Stimulated activated CD8-positive, alpha-beta memory T cell treated with anti-CD3 and anti-CD28 coated beads, Interleukin-4, amount 100 ng/mL, for 1 hour (primary cell): ENCODE measurements at places on chromosomes 7 and 10.

- DNase-seq, result no peak
These were observed 292.1 kb upstream of the IGFBP3 start for GRCh38 chr7:46213154-46213537.

DNA sequence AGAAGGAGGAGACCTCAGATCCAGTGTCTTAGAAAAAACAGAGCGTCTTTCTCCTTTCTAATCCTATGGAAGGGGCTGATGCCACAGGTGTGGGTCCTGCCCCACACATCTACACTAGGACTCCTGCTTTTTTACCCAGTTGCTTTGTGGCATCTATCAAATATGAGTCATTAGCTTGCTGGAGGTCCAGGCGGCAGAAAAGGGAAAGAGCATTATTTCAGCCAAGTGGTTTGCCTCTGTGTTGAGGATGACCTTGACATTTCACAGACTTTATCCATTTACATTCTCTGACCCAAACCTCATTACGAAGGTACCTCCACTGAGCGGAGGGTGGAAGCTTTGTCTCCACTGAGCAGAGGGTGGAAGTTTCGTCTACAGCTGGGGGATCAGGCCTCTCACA is 308.4 kb upstream of the KLF6 start:
- DNase-seq, result no peak

DNA sequence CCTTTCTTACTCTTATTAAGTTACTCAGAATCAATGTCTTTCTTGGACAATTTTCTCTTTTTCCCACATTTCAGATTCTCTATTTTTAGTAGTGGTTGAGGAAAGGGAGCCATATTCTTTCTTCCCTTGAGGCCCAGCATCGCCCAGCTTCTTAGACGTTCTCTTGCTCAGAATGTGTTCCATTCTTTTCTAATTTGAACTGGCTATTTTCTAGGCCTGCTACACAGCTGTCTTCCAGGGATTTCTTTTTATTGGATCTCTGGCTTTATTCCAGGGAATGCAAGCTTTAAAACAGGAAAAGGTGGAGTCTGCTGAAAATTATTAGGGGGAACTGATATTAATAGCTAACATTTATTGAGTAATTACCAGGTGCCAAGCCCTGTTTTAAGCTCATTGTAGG is 58.3 kb downstream of the WIPF3 start:
- DNase-seq, result no peak

DNA sequence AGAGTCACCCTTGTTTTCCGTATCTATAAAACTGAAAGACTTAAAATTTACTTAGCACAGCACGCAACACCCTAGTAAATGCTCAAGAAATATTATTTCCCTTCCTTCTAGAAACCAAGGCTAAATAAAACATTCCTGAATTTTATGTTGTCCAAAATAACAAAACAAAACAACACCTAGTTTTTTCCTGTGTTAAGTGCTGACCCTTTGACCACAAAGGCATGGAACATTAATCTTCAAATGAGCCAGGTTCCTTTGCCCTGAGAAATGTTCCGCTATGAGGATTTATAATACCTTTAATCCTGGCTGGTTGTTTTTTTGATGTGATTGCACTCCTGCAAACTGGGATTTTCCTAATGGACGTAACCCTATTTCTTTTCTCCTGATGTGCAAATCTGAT is 29.0 kb upstream of the DGKI start:
- DNase-seq, result no peak

GRCh38 chr10:129972966-129973673 is 9.0 kb upstream of the EBF3 start:
- DNase-seq, result no peak

DNA sequence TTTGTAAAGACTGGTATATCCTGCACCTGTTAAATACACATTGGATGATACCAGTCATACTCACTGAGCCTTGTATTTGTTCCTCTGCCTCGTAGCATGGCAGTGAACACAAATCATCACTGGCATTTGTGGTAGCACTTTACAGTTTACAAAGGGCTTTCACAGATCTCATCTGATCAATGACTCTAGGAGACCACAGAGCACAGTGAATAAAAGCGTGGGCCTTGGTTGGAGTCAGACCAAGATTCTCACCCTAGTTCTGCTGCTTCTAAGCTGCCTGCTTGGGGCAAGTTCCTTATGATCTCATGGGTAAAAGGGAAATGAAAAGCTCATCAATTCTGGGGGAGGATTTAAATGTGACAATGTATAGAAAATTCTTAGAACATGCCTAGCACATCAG is 129.9 kb upstream of the AGK start:
- DNase-seq, result no peak

DNA sequence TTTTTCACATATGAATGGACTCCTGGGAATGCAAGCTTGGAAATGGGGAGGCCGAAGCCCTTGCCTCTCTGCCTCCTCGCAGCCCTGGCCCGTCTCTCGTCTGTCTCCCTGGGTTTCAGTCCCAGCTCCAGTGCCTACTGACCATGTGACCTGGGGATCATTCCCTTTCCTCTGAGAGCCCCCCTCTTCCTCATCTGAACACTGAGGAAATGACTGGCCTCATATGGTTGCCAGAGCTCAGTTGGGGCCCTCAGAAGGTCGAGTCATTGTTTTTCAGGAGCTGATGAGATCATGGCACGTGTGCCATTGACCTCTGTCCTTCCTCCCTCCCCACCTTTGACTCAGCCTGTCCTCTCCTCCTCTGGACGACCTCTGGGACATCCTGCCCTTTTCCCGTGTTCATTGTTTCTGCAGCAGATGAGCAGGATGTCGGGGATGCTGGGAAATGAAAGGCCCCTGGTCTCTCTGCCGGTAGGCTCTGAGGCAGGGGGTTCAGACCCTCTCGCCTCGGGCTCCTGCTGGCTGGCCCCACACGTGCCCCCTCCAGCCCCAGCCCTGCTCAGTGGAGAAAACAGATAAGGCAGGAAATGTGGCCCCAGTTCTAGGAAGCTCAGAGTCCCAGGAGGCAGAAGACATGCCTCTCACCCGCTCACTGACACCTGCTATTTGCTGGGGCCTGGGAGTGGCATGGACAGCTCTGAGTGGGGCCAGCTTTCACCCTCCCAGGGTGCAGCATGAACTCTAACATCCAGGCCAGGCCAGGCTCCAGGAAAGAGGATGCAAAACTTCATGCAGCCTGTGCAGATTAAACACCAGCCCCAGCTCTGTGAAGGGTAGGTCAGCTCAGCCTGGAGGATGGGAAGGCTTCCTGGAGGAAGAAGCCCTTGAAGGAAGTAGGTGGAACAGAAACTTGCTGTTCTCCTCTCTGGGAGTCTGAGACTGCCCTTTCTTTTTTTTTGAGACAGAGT is 8.3 kb upstream of the PPP1R35 start:
- no peak for DNase-seq

DNA sequence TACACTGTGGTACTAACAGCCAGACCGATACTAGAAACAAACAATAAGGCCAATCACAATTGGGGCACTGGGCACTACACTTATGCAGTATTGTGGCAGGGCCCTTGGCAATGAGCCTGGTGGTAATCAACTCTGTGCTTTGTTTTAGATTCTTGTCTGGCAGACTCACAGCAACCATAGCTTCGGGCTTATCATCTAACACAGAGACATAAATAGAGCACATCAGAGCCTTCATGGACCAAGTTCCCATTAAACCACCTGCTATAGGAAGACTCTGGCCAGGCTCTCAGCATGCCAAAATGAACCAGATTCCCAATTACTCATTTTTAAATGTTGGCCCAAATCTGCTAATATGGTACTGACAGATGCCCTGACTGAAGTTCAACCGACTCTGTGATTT is 218.6 kb downstream of the DGKI start:
- no peak for DNase-seq

DNA sequence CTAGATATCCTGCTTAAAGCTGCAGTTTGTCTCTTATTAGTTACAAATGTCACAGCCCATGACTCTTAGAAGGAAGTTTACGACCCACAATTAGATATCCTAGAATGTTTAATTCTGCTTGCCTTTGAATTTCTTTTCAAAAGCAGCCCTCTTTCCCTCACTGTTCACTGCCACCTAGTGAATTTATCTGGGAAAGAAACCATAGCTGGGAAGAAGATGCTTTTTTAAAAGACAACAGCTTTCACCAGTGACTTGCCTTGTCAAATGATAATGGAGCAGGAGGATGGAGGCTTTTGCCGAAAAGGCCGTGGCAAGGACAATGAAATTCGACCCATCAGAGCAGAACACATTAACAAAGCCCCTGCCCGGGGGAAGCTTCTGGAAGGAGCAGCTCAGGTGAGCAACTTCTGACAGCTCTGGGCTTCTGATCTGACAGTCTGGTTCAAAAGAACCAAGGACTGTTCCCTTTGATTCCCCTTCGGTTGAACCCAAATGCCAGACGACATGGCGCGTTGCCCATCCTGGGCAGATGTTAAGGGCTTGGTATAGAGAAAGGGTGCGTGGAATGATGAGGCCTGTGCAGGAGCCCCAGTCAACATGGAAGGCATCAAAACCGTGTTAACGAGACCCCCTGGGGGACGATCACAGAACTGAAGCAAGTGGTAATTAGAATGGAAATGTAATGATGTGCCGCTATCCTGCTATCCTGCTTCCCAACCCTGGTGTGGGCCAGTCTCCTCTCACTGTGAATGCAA is 236.8 kb downstream of the FRMD4A start:
- no peak for DNase-seq

DNA sequence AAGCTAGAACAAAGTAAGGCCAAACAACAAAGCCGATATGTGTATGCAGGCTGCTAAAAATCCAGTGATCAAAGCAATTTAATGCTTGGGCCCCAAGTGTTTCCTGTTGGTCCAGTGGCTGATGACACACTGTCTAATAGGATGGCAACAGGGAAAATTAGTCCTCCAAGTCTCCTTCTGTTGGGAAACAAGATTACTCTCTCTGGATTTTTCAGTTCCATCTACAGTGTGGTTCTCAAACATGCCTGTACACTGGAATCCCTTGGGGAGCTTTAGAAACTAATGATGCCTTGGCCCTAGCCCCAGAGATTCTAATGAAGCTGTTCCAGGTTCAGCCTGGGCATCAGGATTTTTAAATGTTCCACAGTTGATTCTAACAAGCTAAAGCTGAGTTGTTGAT is 198.7 kb downstream of the AHR start:
- no peak for DNase-seq

DNA sequence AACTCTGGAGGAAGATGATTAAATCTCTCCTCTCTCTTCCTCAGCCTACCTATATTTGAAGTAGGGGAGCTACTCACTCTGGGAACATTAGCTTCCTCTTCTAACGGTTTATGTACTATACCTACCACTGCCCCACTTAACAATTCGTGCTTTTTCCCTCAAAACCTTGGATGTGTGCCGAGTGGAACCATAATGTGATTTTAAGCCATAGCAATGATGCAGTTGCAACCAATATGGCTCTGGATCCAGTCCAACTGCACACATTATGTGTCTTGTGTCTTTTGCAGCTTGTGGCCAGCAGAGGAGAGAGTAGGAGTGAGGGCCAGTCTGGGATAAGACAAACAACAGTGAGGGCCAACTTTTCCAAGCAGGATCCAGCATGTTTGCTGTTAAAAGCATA is 170.7 kb downstream of the GATA3 start:
- DNase-seq, result no peak

DNA sequence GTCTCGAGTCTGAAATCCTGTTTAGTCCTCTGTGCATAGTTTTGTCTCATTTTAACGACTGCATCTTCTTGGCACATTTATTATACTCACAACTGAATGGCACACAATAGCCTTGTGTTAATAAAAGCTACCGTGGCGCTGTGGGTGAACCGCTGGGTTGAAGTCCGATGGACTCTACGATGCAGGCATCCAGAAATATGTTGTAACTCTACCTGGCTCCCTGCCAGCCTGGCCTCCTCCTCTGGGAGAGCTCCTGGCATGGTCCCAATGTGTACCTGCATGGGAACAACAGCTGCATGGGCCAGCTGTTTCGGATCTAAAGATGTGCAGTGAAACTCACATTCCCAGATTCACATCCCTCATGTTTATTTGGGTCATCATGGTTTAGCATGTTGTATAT is 3.7 kb upstream of the DPYSL4 start:
- no peak for DNase-seq

DNA sequence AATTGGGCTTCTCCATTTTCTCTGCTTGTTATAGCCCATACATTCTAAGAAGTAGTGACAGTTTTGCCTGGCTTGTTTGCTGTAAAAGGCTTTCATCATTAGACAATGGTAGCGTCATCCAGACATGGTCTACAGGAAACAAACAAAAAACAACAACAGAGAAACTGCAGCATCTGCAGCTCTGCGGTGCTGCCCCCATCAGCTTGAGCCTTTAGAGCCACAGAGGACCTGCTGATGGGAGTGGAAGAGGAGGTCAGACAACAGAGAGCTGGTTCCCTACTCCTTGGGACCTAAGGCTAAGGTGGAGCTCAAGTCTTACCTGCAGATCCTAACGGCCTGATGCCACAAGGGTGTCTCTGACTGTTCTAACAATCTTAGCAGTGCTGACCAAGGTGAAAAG is 3.1 kb downstream of the INA start:
- no peak for DNase-seq

DNA sequence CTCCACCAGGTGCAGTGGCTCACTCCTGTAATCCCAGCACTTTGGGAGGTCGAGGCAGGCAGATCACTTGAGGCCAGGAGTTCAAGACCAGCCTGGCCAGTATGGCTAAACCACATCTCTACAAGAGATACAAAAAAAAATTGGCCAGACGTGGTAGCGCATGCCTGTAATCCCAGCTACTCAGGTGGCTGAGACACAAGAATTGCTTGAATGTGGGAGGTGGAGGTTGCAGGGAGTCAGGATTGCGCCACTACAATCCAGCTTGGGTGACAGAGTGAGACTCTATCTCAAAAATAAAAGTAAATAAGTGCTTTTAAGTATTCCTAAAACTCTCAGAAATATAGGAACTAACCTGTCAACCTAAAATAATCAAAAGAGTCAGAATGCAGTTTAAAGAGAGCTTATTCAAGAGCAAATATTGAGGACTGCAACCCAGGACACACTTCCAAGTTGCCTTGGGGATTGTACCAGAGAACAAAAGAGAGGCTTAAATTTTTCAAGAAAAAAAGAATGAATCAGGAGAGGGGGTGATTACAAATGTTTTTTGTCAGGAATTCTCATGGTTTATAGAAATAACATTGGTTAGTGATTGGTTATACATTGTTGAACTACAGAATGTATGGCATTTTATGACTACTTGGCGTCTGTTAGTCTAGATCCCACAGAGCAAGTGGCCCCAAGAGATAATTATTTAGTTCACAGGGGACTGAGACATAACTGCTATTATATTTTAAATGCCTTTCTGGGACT is 33.2 kb upstream of the PPP1R9A start:
- DNase-seq, result no peak
